H4 (cell line): ENCODE measurements at places on chromosomes 4 and X. TPM values are rescaled to one million over a fixed set of nuclear protein-coding genes. Genes with fewer than 3 reads are reported as not detected.

GRCh38 chr4:158538911-158539310 lies 17.2 kb downstream of the RXFP1 start:
- no peak for DNase-seq

GRCh38 chr4:6134612-6135220 lies 65.6 kb downstream of the JAKMIP1 start:
- DNase-seq, result peak; percentile 45

DNA sequence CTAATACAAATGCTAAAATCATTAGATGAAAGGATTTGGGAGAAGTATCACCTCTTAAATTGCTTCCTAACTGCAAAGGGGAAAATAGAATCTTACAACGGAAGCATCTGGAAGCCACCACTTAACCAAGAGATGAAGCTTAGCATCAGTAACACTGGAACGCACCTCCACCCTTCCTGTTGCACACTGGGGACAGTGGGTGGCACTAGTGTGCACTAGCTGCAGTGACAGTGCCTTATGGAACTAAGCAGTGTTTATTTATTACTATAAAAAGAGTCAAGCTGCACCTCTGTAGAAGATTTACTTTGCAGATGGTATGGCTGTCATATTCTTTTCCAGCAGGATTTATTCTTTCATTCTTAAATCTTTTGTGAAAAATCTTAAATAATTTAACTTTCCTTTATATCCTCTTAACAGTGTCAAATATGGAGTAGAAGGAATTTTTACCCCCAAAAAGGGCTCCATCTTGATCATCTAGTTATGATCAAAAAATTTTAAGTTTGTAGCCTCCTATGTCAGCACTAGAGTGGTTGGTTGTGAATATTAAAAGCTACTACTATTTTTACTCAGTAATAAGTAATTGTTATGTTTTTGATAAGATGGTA lies 76.7 kb downstream of the SCD5 start:
- peak; percentile 33 for DNase-seq

DNA sequence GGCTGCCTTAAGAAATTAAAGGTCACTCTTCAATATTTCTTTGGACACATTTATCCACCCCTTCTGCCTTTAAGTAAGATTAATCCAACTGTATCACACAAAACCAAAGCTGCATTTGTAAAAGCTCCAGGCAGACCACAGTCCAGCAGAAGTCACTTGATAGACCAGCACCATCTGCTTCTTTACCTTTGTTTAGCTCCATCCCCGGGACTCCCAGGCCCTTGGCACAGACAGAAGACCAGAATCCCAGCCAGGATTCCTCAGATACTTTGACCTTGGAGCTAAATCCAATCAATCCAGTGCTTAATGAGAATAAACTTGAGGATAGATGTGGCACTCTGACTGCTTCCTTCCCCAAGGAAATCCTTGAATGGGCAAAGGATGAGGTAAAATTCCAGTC lies 333.1 kb upstream of the RASGEF1B start:
- DNase-seq, result no peak

DNA sequence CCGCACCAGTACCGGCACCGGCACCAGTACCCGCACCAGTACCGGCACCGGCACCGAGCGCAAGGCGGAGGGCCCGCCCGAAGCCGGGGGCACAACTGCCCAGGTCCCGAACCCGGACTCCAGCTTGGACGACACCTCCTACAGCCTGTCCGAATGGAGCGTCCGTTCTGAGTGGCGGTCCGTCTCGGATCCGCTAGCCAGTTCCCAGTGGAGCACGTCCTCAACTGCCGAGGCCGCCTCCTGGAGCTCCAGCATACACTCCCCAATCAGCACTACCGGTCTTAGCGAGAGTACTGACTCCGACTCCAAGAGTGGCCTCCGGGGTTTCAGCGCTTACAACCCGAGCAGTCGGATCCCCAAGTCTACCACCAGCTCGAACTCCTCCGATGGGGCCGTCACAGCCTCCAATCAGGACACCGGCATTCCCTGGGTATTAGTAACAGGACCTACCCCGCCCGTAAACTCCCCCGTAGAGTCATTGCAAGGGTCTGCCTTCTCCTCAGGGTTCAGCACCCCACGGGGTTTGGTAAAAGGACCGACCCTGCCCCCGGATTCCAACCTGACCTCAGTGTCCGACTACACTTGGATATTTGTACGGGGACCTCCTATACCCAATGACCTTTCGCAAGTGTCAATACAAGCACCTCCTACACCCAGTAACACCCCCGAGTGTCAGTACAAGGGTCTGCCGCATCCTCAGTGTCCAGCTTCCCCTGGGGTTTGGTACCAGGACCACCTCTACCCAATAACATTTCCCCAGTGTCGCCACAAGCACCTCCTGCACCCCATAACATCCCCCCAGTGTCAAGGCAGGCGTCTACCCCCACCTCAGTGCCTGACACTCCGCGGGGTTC lies 721 bp upstream of the MAOA start:
- DNase-seq, result no peak

DNA sequence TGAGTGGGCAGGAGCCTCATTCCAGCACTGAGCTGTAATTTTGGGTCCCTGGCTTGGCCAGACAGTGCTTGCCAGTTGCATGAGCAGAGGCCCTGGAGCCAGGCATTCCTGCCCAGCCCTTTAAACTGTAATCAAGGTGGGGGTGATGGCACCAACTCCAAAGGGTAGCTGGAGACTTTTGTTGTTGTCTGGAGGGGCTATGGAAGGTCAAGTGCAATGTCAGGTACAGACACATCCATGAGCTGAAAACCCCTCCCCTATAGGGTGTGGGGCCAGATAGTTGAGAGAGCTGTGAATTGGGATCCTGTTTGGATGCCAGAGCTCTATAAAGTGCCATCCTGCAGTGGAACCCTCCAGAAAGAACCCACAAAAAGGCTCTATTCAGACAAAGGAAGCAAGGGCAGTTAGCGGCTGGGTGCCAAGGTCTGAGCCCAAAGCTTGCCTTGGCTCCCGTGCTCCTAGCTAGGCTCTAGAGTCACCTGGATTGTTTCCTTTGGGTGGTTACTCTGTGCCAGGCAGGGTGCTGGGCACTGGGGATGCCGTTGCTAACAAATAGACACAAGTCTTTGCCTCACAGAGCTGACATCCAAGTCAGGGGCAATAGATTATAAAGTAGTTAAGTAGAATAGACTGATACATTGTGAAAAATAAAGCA lies 163.0 kb downstream of the EFNB1 start:
- DNase-seq, result no peak

- DNase-seq, result peak; percentile 57
These were observed 82.6 kb downstream of the LUZP4 start for GRCh38 chrX:115372152-115372551.

GRCh38 chrX:55160685-55161552 lies 59.2 kb upstream of the PAGE5 start:
- DNase-seq, result peak; percentile 87

DNA sequence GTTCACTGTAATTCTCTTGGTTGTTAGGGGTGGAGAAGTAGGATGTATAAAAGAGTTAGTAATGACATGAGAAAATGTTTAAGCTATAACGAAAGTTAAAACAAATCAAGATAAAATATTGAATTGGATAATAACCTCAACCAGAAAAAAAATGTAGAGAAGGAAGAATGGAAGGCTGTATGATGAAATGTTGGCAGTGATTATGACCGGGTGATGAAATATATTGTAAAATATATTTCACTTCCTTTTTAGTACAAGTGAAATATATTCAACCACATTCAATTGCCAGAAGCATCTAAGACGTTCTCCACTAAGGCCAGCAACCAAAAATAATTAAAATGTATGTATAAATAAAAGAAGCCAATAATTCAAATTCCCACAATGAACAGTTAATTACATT lies 309.3 kb upstream of the FGF13 start:
- no peak for DNase-seq

- DNase-seq, result no peak
These were observed 105.0 kb upstream of the NR0B1 start for GRCh38 chrX:30414144-30414543.

DNA sequence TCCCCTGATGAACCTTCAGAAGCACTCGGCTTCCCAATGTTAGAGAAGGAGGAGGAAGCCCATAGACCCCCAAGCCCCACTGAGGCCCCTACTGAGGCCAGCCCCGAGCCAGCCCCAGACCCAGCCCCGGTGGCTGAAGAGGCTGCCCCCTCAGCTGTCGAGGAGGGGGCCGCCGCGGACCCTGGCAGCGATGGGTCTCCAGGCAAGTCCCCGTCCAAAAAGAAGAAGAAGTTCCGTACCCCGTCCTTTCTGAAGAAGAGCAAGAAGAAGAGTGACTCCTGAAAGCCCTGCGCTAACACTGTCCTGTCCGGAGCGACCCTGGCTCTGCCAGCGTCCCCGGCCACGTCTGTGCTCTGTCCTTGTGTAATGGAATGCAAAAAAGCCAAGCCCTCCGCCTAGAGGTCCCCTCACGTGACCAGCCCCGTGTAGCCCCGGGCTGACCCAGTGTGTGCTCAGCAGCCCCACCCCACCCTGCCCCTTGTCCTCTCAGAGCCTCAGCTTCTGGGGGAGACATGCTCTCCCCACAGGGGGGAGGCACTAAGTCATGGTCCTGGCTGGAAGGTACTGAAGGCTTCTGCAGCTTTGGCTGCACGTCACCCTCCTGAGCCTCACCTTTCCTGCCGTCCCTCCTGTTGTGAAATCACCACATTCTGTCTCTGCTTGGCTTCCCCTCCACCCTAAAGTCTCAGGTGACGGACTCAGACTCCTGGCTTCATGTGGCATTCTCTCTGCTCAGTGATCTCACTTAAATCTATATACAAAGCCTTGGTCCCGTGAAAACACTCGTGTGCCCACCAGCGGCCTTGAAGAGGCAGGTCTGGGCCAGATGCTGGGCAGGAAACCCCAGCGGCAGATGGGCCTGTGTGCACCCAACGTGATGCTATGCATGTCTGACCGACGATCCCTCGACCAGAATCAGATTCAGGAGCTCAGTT lies 34.7 kb downstream of the NOP14 start:
- DNase-seq, result no peak

DNA sequence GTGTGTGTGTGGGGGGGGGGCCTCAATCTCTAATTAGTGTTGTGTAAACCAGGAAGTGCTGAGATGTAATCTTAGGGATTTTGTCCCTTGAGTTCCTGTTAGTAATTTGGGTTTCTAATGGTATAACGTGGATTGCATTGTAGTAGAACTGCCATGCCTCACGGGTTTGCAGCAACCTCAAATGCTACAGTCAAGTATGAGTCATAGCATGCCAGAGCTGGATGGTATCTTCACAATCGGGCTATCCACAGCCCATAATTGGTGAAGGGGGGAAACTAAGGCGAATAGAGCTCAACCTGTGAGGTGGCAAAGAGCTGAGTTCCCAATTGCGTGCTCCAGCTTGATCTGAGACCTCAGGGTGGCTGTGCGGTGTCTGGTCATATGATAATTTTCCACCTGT lies 2.2 kb upstream of the FMR1NB start:
- peak; percentile 16 for DNase-seq

GRCh38 chr4:80208610-80209339 lies 11.5 kb downstream of the PRDM8 start:
- no peak for DNase-seq

DNA sequence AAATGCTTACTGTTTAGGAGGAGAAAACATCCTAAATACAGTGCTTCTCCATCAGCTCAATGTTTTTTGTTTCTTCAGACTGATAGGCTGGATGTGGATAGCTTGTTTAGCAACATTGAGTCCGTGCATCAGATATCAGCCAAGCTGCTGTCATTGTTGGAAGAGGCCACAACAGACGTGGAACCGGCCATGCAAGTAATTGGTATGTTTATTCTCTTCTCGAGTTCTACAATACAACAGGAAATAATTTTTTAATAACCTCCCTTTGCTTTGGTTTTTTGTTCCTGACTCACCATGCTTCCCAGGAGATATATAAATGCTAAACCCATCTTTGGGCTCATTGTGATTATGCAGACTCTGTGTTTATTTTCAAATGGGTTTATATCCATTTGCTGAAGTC lies 60.9 kb downstream of the ARHGEF38 start:
- no peak for DNase-seq

DNA sequence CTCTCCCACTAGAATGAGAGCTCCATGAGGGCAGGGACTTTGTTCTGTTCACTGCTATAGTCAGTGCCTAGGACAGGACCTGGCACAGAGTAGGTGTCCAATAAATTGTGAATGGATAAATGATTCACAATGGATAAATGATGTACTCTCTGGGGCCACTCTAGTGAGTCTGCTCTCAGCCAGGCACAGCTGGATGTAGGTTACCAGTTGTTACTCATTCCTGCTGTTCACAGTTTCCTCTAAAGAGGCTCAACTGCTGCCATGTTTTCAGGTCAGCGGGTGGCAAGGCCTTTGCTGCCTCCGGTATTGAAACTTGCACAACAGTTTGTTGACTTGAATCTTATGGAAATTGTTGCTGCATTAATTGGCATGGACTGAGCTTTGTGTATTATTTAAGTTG lies 99.1 kb downstream of the NHSL2 start:
- DNase-seq, result no peak

GRCh38 chrX:122196343-122196742 lies 987.7 kb upstream of the GRIA3 start:
- no peak for DNase-seq

GRCh38 chr4:2365054-2365912 lies 53.2 kb downstream of the ZFYVE28 start:
- DNase-seq, result no peak

GRCh38 chr4:99209671-99210070 lies 9.4 kb downstream of the ADH6 start:
- no peak for DNase-seq

GRCh38 chr4:29372971-29373370 lies 1347.2 kb upstream of the PCDH7 start:
- no peak for DNase-seq

GRCh38 chr4:153612878-153613277 lies 71.2 kb upstream of the TLR2 start:
- DNase-seq, result no peak

DNA sequence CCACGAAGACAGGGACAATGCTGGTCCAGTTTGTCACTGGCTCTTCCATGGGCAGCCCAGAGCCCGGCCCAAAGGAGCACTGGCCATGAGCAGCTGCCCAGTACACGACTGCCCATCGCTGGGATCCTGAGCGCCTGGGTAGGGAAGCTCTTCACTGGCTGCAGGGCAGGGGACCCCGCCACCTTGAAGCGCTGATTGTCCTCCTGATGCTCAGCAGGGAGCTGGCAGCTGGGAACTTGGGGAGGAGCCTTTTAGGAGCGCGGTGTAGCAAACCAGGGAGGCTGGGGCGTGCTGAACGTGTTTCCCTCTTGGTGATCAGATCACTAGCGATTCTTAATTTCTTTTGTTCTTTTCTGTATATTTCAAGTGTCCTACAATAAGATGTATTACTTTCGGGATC lies 1.8 kb downstream of the L1CAM start:
- no peak for DNase-seq

DNA sequence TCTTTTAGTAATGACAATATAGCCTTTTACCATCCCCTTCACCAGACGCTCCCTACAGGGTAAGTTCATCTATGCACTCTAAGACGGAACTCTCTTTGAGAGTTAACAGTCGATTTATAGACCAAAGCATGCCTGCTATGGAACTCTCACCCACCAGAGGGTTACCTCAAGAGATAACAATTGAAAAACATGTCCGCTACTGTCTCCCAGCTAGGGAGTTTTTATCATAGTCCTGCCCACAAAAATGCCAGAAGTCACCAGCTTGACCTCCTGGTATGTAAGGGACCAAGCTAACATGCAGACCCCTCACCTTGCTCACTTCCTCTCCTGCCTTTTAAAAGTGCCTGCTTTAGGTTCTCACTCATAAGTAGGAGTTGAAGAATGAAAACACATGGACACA lies 16.7 kb upstream of the YTHDC1 start:
- DNase-seq, result no peak

GRCh38 chrX:7134981-7135380 lies 12.5 kb upstream of the STS start:
- DNase-seq, result no peak

MAP7D2 gene
- 0.45 and 0.89 TPM in 2 replicates for total RNA-seq

FANCB gene
- 6.2 and 8.3 TPM in 2 replicates for total RNA-seq

ASB12 gene
- total RNA-seq, result not detected in 2 replicates

DCHS2 gene
- 0.29 and 0.53 TPM in 2 replicates for total RNA-seq

OPN1MW3 gene
- total RNA-seq, result not detected in 2 replicates
